Activated CD4-positive, alpha-beta memory T cell treated with anti-CD3 and anti-CD28 coated beads for 36 hours (primary cell): ENCODE measurements at places on chromosomes 2 and 18.

DNA sequence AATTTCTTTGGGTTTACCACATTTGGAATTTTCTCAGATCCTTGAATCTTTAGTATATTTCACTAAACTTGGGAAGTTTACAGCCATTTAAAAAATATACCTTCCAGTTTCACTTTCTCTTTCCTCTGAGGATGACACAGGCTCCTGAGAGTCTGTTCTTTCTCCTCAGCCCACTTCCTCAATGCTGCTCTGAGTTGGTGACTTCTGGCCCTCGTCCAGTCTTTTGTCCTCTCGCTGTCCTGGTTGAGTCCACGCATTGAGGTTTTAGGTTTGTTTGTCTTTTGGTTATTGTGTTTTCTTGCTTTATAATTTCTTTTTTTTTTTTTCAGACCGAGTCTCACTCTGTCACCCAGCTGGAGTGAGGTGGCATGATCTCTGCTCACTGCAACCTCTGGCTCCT, 40.7 kb upstream of the GALR1 start:
- DNase-seq = peak; percentile 49

GRCh38 chr2:42012137-42012536, 35.7 kb upstream of the PKDCC start:
- no peak for DNase-seq

- no peak for DNase-seq
Observed at GRCh38 chr2:201258666-201259615, 1.4 kb upstream of the CASP8 start.

DNA sequence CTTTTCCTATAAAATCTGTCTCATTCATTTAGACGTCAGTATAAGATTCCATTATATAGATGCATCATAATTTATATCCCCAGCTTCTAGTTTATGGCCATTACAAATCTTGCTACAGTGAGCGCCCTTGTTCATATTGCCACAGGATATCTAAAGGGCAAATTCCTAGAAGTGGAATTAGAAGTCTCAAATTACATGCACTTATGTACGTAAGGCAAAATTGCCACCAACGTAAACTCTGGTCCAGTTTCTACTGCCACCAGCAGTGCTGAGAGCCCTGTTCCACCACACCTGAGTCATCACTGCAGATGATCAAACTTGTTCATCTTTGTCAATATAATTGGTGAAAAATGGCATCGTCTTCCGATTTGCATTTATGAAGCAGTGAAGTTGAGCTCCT, 90.9 kb upstream of the ID2 start:
- no peak for DNase-seq

DNA sequence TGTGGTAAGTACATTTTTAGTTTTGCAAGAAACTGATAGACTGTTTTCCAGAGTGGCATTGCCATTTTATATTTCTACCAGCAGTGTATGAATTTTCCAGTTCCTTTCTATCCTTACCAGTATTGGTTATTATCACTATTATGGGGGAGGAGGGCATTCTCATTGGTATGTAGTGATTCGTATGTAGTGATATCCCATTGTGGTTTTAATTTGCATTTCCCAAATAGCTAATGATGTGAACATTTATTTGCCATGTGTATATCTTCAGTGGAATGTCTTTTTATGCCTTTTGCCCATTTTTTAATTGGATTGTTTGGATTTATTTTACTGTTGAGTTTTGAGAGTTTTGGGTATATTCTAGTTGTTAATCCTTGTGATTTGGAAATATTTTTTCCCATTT, 16.9 kb downstream of the EIF5B start:
- DNase-seq = no peak

GRCh38 chr18:46810481-46811000, 53.7 kb upstream of the ST8SIA5 start:
- no peak for DNase-seq

DNA sequence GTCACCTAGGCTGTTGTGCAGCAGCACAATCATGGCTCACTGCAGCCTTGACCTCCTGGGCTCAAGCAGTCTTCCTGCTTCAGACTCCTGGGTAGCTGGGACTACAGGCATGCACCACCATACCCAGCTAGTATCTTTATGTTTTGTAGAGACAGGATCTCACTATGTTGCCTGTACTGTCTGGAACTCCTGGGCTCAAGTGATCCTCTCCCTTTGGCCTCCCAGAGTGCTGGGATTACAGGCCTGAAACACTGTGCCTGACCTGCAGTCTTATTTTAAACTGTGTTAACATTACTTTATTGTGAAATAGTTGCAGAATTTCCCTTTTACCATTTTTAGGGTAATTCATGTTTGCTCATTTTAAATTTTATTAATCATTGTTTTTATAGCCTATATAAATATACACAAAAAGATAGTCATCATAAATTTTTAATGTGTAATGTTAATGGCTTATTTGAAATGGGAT, 24.6 kb downstream of the EML4 start:
- no peak for DNase-seq

DNA sequence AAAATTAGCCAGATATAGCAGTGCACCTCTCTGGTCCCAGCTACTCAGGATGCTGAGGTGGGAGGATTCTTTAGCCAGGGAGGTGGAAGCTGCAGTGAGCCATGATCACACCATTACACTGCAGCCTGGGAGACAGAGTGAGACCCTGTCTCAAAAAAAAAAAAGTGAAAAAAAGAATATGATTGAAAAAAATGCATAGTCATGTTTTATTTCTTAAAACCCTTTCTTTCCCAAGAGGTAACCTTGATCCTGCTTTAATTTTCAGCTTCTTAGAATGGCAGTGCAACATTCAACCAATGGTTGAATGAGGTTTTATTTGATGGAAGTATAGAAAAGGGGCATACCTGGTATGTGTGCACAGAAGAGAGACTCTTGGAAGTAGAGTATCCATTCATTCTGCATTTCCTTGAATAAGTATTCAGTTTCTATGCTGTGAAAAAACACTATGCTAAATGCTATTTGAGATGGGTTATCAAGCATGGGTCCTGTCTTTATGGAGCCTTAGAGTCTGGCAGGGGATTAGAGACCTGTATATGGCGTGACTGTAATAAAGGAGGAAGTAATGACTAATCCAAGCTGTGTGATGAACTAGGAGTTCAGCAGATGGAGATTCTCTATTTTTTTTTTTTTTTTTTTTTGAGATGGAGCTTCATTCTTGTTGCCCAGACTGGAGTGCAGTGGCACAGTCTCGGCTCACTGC, 146.3 kb downstream of the WDSUB1 start:
- no peak for DNase-seq

DNA sequence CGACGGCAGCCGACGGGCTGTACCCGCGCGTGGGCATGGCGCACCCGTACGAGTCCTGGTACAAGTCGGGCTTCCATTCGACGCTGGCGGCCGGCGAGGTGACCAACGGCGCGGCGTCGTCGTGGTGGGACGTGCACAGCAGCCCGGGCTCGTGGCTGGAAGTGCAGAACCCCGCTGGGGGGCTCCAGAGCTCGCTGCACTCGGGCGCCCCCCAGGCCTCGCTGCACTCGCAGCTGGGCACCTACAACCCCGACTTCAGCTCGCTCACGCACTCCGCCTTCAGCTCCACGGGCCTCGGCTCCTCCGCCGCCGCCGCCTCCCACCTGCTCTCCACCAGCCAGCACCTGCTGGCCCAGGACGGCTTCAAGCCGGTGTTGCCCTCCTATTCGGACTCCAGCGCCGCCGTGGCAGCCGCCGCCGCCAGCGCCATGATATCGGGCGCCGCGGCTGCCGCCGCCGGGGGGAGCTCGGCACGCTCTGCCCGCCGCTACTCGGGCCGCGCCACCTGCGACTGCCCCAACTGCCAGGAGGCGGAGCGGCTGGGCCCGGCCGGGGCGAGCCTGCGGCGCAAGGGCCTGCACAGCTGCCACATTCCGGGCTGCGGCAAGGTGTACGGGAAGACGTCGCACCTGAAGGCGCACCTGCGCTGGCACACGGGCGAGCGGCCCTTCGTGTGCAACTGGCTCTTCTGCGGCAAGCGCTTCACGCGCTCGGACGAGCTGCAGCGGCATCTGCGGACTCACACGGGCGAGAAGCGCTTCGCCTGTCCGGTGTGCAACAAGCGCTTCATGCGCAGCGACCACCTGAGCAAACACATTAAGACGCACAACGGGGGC, 2.0 kb downstream of the SP9 start:
- peak; percentile 57 for DNase-seq

DNA sequence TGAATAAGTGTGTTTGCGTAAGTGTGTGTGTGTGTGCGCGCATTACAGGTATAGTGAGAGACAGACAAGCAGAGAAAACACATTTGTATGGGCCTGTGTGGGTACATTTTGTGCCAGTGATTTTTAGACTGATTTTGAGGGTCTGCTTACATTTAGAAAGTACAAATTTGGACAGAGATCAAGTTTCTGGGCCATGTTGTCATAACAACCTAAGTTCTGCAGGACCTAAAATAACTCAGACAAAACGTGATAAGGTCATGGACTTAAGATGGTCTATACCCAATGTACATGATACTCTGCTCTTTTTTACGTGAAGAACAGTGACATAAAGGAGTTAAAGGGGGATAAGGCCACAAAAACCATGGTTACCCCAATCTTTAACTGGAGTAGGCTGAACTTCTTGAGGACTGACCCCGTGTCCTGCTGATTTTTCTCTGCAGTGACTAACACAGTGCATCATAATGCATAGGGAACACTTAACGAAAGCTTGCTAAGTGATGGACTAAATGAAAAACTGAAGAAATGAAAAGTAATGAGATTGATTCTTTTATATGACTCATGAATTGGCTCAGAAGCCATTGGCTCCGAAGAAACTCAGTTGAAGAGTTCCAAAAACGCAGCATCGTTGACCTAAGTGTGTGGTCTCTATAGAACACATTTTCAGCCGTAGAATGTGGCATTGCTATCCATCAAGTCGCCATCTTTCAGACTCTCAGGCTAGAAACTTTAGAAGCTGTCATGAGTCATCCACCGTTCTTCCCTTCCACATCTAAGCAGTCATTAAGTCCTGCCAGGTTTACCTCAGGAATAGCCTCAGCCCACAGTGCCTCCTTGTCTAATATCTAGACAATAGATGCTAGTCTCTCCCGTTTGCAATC, 61.6 kb upstream of the NCOA1 start:
- DNase-seq = no peak

DNA sequence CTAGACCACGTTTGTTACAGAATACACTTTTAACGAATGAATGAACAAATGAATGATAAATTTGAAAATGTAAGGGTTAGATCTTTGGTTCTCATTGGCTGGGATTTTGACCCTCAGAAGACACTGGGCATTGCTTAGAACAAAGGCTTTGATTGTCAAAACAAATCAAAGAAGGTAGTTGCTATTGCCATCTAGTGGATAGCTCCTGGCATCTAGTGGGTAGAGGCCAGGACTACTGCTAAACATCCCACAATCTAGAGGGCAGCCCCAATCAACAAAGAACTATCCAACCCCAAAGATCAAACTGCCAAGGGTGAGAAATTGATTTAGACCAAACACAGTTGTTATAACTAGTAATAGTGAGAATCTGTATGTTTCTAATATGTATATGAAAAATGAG, 552.3 kb downstream of the KCNJ3 start:
- no peak for DNase-seq

GRCh38 chr2:5290900-5291546, 401.2 kb upstream of the SOX11 start:
- DNase-seq = no peak

DNA sequence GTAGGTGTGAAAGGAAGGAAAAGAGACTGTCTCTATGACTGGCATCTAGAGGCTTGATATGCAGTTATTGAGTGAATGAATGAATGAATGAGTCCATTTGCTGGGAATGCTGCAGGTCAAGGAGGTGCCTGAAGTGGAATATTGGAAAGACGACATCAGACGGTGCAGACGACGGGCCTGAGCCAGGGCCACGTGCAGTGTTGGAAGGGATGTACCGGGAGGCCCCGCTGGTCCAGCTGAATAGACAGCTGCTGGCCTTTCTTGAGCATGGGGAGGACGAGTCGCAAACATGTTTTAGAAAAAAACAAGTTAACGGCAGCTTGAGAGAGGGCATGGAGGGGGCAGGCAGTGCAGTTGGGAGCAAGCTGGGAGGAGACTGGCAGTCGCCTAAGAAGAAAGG, 237.1 kb upstream of the PXDN start:
- no peak for DNase-seq

DNA sequence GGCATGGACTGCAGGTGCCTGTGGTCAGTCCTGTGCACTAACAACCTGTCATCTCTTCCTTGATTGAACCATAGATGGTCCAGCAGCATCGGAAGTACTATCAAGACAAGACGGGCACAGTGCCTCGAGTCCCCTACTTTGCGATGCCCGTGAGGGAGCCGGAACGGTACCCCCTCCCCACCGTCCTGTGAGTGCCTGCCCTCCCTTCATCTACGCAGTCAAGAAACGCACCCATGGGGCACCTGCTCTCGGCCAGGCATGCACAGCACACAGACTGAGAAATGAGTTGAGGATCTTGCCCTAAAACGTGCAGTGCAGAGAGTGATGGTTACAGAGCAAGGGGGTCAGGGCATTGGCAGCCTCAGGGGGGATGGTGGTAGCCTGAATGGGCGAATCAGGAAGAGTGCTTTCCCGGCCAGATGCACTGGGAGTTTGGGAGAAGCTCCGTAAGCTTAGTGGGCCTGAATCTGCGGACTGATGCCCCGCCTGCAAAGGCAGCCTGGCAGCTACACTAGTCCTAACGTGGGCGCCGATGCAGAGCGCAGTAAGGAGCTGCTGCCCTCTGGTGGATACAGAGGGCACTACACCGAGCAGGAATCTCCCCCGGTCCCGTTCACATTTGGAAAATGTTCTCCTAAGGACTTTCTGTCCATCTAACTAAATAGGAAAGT, 63.6 kb downstream of the CIB4 start:
- DNase-seq = peak; percentile 74

GRCh38 chr18:74896390-74896991, 298.8 kb downstream of the ZNF407 start:
- peak; percentile 56 for DNase-seq

DNA sequence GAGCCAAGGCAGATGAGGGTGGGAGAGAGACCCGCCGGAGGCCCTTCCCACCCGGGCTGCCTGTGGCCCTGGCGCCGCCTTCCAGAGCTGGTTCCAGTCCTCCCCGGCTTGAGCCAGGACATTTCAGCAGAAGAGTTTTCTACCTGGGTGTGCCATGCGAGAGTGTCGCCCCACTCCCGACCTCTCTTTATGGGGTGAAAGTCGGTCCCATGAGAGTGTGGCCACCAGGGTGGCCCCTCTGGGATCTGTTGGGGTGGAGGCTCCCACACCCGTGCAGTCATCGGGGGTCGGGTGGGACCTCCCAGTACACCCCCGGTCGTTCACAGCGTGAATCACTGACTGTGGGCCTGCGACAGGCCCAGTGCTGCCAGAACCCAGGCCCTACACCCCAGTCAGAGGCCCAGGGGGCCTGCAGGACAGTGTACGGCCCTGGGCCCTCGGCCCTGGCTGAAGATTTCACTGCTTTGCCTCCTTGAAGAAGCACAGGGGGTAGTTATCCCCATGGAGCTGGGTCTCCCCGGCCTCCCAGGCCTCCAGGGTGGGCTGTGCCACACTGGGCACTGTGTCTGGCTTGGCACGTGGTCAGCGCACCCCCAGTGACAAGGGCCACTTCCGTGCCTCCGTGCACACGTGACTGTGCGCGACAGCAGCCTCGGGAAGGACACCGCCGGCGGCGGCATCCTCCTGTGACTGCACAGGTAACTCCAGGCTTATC, 5.9 kb downstream of the NFATC1 start:
- peak; percentile 48 for DNase-seq

- no peak for DNase-seq
Observed at GRCh38 chr2:99150706-99151105, 4.0 kb downstream of the TSGA10 start.

- DNase-seq = no peak
Observed at GRCh38 chr2:64808092-64808491, 154.4 kb upstream of the SERTAD2 start.
